ENCODE measurements at places on chromosomes 6 and 20.

DNA sequence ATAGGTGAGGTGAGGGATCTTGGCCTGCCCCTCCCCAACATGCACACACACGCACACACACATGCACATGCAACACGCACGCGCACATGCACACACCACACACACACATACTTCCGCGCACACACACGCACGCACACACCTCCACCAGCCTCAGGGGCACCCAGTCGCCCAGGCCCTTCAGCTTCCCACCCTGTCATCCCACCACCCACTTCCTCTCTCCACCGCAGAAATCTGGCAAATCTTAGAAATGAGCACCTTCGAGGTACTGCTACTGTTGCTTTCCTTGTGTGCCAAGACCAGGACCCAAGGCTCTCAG, 1.2 kb downstream of the SPDEF start:
- no peak for DNase-seq

GRCh38 chr20:2799271-2799670, 1.2 kb downstream of the CPXM1 start:
- no peak for DNase-seq

- DNase-seq: peak; percentile 72
Observed at GRCh38 chr6:144365271-144365670, 80.1 kb downstream of the UTRN start.

DNA sequence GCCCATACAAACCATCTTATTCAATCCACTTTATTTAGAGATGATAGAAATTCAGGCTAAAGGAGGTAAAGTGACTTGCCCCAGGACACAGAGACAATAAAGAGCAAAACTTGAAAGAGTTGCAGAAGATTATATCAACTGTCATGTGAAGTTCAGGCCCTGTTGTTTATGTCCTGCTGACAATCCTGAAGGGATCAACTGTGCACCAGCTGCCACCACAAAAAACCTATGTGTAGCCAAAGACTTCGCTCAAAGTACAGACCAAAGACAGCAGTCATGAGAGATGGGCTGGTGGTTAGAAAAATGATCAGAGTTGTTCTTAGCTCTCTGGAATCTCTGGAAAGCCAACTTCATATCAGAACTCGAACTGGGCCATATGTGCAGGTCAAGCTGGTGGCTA, 16.0 kb upstream of the CITED2 start:
- DNase-seq: no peak

DNA sequence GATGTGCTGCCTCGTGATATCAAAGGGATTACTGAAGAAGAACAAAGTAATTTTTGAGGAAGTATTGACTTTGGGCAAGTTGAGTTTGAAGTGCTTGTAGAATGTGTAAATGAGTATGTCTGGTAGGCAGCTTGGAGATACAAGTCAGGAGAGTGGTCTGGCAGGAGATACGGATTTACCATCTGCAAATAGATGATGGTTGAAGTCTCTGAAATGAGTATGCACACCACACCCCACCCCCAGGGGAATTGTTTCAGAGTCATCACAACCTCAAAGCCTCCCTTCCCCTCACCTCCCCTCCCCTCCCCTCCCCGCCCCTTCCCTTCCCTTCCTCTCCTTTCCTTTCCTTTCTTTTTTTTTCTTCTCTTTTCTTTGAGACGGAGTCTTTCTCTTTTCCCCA, 16.4 kb upstream of the MCUR1 start:
- DNase-seq: no peak

GRCh38 chr20:24672886-24673677, 203.7 kb downstream of the SYNDIG1 start:
- no peak for DNase-seq

GRCh38 chr6:136866872-136867416, 44.6 kb downstream of the PEX7 start:
- no peak for DNase-seq

DNA sequence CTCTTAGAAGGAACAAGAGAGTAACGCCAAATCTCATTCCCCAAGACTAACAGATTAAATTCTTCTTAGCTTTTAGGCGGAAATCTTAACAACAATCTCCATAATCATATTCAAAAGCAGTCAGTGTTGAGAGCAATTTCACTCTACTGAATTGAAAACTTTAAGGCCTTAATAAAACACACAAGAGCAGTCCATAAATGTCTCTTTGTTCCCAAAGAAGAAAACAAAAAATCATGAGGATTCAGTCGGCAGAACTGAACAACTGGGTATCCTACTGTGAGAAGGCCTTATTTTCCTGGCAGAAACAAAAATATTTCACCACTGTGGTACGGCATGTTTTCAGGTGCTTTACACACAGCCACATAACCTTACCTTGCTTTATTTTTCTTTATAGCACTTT, 14.4 kb downstream of the ABHD12 start:
- DNase-seq: no peak

GRCh38 chr6:106117579-106117978, 31.4 kb downstream of the PRDM1 start:
- peak; percentile 73 for DNase-seq

DNA sequence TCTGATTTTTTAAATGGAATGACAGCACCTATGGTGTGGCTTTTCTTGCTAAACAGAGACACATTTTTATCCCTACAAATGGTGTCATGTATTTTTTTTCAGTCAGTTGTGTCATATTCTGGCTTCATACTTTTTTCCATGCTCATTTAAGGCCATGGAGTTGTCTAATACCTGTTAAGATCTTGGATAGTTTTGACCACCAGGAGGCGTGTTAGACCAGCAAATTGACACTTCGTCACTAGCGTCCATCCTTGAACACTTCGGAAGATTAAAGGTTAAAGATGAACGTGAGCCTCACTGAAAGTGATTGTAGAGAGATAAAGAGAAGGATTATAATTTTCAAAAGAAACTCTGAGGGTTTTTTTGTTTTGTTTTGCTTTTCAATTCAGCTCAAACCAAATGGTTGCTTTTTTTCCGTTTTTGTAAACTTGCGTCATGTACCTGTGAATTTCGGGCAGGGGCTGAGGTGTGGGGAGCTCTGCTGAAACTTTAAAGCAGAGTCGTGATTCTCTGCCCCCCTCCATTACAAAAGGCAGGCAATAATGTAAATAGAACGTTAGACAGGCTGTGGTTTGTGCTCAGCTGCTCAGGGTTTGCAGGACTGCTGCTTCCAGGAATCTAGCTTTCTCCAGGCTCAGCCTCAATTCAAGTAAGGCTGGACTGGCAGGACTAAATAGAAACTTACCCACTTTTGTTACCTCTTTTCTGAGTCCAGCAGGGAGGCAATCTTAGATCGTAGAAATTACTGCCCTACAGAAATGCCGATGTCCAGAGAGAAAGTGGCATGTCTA, 245.1 kb downstream of the FOXA2 start:
- peak; percentile 81 for DNase-seq

DNA sequence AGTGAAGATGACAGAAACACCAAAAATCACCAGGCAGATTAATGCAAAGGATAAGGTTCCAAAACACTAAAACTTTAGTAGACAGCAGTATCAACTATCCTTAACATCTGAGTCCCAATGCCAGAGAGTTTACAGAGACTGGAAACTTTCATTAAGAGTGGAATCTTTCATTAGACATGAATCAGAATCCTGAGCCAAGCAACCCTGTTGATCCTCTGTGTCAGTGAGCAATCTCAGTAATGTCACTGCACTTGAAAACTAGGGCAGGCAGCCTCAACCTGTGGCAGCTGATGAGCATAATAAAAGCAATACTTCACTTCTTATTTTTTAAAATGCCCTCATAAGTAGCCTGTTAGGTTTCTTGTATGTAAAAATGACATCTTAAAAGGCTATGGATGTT, 252.8 kb upstream of the PLN start:
- no peak for DNase-seq

GRCh38 chr6:80133020-80133419, 26.5 kb downstream of the BCKDHB start:
- DNase-seq: peak; percentile 33

- no peak for DNase-seq
Observed at GRCh38 chr6:27250277-27251111, 3.0 kb downstream of the PRSS16 start.

DNA sequence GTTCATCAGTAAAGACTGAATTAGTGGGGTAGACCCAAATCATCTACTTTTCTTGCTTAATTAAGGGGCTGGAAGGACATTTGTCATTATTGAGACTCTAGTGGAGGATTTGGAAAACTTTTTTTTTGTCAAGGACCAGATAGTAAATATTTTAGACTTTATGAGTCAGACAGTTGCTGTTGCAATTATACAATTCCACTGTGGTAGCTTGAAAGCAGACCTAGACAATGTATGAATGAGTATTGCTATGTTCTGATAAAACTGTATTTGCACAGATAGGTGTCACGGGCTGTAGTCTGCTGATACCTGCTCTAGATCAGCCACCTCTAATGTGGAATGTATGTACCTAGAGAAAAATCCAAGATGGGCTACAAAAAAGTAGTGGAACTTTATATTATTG, 175.0 kb downstream of the CARMIL1 start:
- DNase-seq: peak; percentile 33

DNA sequence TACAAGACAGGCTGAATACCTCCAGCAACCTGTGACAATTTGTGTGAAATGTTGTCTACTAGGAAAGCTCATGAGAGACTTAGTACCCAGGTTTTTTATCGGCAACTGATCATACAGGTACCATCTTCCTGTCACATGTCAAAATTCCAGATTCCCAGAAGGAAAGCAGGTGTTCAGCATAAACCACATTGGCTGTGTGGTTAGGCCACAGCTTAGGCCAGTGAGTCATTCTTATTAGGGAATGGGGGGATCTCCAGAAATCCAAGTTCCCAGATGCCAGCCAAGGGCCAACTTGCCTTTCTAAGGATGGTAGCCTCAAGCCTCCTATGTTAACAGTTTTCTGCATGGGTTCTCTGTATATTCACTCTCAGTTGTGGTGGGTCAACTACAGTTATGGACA, 65.9 kb downstream of the FAM184A start:
- DNase-seq: no peak
